ENCODE measurements at places on chromosomes 11 and 22. TPM values are rescaled to one million over a fixed set of nuclear protein-coding genes. Genes with fewer than 3 reads are reported as not detected.

Gene TSSK2
- total RNA-seq: not detected

Gene ELFN2
- not detected for total RNA-seq

Gene ACAT1
- total RNA-seq: 225 TPM

Gene CD248
- 5.8 TPM for total RNA-seq

Gene CSNK2A3
- total RNA-seq: 1.8 TPM

Gene MRGPRX4
- total RNA-seq: not detected

Gene ANO9
- 2.5 TPM for total RNA-seq

Gene FREY1
- total RNA-seq: 3.5 TPM

- H3K4me3 ChIP-seq: no peak overlapping the region
- H3K4me1 ChIP-seq: no peaks in the 10 kb centered on the region
- DNase-seq: no peak
- H3K36me3 ChIP-seq: no peaks in the 10 kb centered on the region
- no peaks in the 10 kb centered on the region for H3K27me3 ChIP-seq
Observed at GRCh38 chr11:65241692-65242091, 20.1 kb upstream of the POLA2 start.

DNA sequence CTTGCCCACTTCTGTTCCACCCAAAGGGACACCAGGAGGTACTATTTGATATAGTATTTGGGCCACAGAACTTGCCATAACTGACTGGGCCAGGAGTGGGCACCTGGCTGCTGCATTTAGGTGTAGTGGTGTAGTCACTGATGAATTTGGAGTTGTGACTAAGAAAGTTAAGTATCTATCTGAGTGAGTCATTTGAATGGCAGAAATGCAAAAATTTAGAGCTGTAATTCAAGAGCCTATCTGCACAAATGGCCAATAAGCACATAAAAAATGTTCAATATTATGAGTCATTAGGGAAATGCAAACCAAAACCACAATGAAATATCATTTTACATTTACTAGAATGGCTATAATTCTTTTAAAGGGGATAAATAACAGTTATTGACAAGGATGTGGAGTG lies 14.7 kb downstream of the GLYATL2 start:
- H3K27ac ChIP-seq: no peak overlapping the region
- no peaks in the 10 kb centered on the region for H3K27me3 ChIP-seq
- no peaks in the 10 kb centered on the region for H3K36me3 ChIP-seq
- no peak for DNase-seq

DNA sequence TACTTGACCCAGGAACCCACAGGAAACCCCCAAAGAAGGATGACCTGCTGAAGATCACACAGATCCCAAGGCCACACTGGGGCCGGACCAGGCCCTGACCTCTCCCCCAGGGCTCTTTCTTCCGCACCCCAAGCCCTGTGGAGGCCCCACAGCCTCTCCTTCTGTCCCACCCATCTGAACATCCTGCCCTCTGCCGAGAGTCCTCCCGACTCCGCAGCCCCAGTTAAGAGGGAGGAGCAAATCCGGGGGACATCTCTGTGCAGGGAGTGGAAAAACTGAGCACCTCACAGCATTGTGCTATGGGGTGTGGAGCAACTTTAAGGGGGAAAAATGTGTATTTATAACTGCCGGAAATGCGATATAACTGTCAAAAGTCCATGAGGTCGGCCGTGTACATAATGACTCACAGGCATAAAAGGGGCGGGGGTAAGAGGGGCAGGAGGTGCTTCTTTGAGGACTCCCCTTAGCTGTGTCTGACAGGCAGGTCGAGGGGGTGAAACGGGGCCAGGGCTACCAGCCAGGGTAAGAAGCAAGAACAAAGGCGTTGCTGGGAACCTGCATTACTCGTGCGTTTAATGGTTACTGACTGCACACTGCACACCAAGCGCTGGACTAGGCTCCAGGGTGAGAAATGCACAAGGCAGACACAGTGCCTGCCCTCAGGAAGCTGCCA lies 57.2 kb downstream of the WNT11 start:
- no peaks in the 10 kb centered on the region for H3K27me3 ChIP-seq
- H3K4me1 ChIP-seq: no peaks in the 10 kb centered on the region
- no peak overlapping the region for H3K27ac ChIP-seq
- no peak overlapping the region for H3K4me3 ChIP-seq
- H3K36me3 ChIP-seq: no peaks in the 10 kb centered on the region

GRCh38 chr22:49242480-49242879 lies 585.2 kb downstream of the BRD1 start:
- H3K4me3 ChIP-seq: no peak overlapping the region
- DNase-seq: no peak
- no peaks in the 10 kb centered on the region for H3K36me3 ChIP-seq
- no peak overlapping the region for H3K27ac ChIP-seq

GRCh38 chr22:43164636-43165035 lies 13.3 kb downstream of the TSPO start:
- no peak overlapping the region for H3K4me3 ChIP-seq
- no peak for DNase-seq
- no peak overlapping the region for H3K27ac ChIP-seq
- peaks cover 10% of the 10 kb centered on the region for H3K4me1 ChIP-seq
- H3K27me3 ChIP-seq: no peaks in the 10 kb centered on the region
- no peaks in the 10 kb centered on the region for H3K36me3 ChIP-seq

DNA sequence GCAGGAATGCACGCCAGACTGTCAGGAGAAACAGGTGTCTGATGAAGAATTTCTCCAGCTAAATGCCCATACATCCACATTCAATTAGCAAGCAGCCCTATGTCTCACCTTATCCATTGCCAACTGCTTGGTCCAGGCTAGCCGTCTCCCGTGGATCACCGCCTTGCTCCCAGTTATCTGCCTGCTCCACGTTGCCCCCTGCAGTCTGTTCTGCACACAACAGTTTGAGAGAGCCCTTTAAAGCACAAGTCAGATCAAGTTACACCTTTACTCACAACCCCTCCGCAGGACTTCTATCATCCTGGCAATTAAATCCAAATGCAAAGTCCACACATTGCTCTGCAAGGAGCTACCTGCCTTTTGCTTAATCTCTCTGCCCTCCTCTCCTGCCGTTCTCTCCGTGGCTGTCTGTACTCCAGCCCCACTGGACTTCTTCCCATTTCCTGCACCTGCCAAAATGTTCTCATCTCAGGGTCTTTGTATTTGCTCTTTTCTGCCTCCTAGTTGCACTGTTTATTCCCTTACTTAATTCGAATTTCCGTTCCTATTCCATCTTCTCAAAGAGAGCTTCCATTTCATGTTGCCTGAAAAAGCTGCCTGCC lies 185.3 kb upstream of the LARGE1 start:
- no peak overlapping the region for H3K4me3 ChIP-seq
- H3K36me3 ChIP-seq: no peaks in the 10 kb centered on the region
- no peaks in the 10 kb centered on the region for H3K4me1 ChIP-seq
- no peak overlapping the region for H3K27ac ChIP-seq
- peak; percentile 76 for DNase-seq

DNA sequence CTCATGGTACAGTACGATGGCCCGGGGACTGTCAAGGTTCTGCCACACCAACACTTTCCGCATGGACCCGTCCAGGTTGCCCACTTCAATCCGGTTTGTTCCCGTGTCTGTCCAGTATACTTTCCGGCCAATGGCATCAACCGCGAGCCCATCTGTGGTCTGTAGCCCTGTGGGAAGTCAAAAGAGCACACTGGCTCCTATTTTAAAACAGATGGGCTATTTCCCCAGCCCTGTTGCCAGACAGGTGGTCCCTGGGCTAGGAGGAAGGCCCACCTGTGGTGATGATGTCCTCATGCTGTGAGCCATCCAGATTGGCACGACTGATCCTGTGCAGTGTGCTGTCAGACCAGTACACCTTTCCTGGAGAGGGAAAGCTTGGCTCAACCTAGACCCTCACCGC lies 30.4 kb upstream of the CKAP5 start:
- no peaks in the 10 kb centered on the region for H3K4me1 ChIP-seq
- no peak overlapping the region for H3K27ac ChIP-seq
- no peaks in the 10 kb centered on the region for H3K27me3 ChIP-seq
- no peaks in the 10 kb centered on the region for H3K36me3 ChIP-seq
- DNase-seq: peak; percentile 34

DNA sequence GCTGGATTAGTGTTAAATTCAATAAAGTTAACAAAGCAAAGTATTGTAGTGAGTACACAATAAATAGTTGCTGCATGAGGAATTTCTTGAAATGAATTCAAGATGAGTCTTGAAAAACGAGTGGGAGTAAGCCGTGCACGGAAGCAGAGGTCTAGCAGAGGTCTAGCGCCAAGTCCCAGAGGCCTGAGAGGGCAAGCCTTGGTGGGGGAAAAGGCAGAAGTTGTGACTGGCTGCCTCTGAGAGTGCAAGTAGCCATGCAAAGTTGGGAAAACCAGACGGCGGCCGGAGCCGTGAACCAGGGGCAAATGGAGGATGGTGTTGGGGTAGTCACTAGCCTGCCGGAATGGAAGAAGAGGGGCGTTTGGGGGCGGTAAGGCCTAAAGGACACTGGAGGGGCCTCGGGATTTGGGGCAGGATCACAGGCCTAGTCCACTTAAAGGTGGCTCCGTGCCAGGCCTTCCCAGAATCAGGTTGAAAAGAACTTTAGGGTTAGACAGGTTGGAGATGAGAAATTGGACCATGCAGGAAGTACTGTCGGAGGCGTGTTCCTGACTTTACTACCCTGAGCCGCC lies 379 bp upstream of the SLC3A2 start:
- no peaks in the 10 kb centered on the region for H3K27me3 ChIP-seq
- peaks cover 23% of the 10 kb centered on the region for H3K36me3 ChIP-seq
- H3K27ac ChIP-seq: peak overlapping the region; percentile 98
- DNase-seq: no peak

- peak overlapping the region; percentile 81 for H3K27ac ChIP-seq
- H3K4me3 ChIP-seq: no peak overlapping the region
- DNase-seq: peak; percentile 78
- no peaks in the 10 kb centered on the region for H3K27me3 ChIP-seq
- H3K36me3 ChIP-seq: no peaks in the 10 kb centered on the region
Observed at GRCh38 chr22:33873186-33873585, 47.1 kb downstream of the LARGE1 start.

- H3K27ac ChIP-seq: peak overlapping the region; percentile 87
- H3K27me3 ChIP-seq: no peaks in the 10 kb centered on the region
Observed at GRCh38 chr11:64268893-64269539, 15.4 kb downstream of the BAD start.

DNA sequence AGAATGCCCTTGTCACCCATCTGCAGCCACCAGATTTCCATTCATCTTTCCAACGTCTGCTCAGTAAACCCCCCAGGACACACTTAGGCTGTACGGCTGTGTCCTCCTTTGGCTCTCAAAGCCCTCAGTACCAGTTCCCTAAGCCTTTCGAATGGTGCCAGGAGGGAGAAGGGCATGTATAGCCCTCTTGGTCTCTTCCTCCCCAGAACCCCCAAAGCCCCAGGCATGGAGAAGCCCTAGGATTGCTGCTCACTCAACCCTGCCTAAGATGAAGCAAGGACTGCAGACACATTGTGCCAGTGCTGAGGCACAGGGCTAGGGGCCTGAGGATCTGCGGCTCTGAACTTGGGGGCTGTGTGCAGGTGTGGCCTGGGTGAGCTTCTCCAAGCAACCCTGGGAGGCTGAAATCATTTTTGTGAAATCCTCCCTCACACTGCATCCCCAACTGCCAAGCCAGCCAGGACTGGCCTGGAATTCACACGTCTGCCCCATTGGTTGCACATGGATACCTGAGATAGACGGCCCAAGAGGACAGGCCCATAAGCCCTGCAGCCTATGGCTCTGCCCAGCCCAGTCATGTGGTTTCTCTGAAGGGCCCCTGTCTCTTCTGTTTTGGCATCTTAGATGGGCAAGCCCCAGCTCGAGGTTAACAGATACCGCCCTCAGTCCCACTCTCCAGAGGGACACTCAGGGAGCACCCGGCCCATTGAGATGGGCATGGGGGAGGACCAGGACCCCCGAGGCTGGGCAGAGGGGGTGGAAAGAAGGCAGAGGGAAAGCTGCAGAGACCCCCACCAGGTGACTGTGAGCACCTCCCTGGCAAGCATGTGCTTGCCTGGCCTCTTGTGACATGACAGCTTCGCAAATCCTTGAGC lies 34.0 kb downstream of the KCNQ1OT1 start:
- H3K27ac ChIP-seq: no peak overlapping the region
- H3K4me3 ChIP-seq: no peak overlapping the region
- H3K27me3 ChIP-seq: no peaks in the 10 kb centered on the region
- H3K4me1 ChIP-seq: no peaks in the 10 kb centered on the region
- peak; percentile 24 for DNase-seq

GRCh38 chr22:36381513-36382128 lies 6.1 kb downstream of the MYH9 start:
- H3K27me3 ChIP-seq: no peaks in the 10 kb centered on the region
- no peak for DNase-seq
- peak overlapping the region; percentile 100 for H3K27ac ChIP-seq
- H3K36me3 ChIP-seq: no peaks in the 10 kb centered on the region
- no peaks in the 10 kb centered on the region for H3K4me1 ChIP-seq

All from sigmoid colon (tissue), 7 donors.